Stimulated activated CD4-positive, alpha-beta T cell treated with anti-CD3 and anti-CD28 coated beads, TNF-alpha, amount 100 ng/mL, for 1 hour (primary cell): ENCODE measurements at places on chromosomes 11 and 22.
A peak's percentile ranks its signal among the peaks of the same experiment; 100 is the strongest.

DNA sequence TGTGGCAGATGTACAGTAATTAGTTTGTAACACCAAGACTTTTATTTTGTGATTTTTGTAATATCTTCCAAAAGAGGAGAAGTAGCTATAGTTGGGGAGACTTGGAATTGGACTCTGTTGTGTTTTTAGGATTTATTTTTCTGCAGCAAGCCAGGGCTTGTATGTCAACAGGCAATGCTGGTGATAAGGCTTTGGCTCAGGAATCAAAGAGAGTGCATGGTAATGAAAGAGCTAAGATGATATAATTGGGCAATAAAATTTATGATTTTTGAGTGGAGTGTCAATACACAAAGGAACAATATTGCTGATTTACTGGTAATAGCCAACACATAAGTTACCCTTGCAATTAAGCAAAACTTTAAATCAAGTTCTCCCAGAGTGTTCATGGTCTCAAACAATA lies 452.9 kb downstream of the TMEM135 start:
- no peak for DNase-seq

GRCh38 chr11:18364495-18365073 lies 29.8 kb upstream of the LDHA start:
- DNase-seq: no peak

GRCh38 chr22:38098410-38099249 lies 11.9 kb downstream of the BAIAP2L2 start:
- no peak for DNase-seq

GRCh38 chr11:116371146-116371545 lies 401.6 kb downstream of the BUD13 start:
- DNase-seq: no peak

DNA sequence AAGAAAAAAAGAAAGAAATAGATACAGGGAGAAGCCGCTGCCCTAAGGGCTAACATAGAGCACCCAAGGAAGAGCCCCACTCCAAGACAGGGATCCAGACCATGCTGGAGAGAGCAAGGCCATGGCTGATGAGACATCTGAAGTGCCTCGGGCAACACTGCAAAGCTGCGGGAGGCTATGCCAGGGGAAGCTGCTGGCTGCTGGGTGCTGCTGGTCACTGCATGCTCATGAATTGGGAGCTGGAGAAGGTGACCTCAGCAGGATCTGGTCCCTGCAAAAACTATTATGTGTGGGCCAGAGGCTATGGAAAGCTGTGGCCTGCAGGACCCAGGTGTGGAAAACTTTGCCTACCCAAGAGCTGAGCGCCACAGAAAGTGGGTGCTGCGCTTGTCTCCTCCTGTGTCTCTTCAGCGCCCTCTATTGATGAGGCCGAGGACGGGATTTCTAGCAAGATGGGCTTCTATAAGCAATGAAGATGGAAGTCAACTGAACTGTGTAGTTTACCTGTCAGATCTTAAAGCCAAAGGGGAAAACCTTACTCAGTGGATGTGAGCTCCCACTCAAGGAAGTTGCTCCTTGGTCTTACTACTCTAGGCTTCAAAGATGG lies 17.3 kb upstream of the SLC29A2 start:
- DNase-seq: peak; percentile 35
